ENCODE measurements at places on chromosomes 12 and 14. TPM values are rescaled to one million over a fixed set of nuclear protein-coding genes. Genes with fewer than 3 reads are reported as not detected.

DNA sequence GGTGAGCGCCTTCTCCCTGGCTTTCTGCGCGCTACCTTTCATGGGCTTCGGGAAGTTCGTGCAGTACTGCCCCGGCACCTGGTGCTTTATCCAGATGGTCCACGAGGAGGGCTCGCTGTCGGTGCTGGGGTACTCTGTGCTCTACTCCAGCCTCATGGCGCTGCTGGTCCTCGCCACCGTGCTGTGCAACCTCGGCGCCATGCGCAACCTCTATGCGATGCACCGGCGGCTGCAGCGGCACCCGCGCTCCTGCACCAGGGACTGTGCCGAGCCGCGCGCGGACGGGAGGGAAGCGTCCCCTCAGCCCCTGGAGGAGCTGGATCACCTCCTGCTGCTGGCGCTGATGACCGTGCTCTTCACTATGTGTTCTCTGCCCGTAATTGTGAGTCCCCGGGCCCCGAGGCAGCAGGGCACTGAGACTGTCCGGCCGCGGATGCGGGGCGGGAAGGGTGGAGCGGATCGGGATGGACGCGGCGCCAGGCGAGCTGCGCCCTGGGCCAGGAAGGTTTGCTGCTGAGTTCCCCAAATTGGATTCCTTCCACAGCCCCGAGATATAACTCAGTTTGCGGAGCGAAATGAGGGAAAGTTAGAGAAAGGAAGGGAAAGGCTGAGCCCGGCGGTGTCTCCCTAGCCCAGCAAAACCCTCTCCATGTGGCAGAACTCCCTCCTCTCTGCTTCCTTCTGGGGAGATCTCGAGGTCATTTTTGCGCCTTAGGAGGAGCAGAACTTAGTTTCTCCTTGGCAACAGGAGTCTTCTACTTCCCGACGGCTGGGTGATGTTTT is 972 bp downstream of the PTGDR start:
- DNase-seq, result peak; percentile 15

GRCh38 chr14:103378038-103378854 is 7.0 kb upstream of the MARK3 start:
- DNase-seq, result no peak

DNA sequence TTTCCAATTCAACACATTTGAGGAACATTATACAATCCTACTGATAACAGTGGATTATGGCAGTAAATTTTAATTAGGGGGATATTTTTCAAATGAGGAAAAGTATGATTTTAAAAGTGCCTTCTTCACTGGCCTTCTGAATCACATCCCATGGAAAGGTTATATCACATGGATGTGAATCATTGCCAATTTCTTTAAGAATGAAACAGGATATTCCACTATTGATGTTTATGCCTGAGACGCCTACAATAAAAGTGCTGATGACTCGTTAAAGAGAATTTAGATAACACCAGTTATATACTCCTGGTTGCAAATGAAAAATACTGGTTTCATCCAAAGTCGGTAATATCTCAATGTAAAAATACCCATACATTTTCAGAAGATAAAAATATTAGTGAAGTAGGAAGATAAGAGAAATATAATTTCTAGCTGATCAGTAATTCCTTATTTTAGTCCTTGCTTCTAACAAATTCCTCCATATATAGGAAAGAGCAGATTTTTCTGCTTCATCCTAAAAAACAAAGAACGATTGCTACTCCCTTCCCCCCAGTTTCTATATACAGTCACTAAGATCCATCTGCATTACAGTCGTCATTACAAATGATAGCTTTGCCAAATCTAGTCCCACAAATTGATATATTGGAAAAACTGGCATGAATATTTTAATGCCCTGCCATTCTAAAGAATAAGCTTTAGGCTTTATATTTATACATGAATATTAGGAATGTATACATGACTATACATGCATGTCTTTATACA is 139.5 kb upstream of the SOX5 start:
- DNase-seq, result no peak

The SMIM41 gene
- polyA plus RNA-seq, result not detected

The STAC3 gene
- 476 TPM for polyA plus RNA-seq

DNA sequence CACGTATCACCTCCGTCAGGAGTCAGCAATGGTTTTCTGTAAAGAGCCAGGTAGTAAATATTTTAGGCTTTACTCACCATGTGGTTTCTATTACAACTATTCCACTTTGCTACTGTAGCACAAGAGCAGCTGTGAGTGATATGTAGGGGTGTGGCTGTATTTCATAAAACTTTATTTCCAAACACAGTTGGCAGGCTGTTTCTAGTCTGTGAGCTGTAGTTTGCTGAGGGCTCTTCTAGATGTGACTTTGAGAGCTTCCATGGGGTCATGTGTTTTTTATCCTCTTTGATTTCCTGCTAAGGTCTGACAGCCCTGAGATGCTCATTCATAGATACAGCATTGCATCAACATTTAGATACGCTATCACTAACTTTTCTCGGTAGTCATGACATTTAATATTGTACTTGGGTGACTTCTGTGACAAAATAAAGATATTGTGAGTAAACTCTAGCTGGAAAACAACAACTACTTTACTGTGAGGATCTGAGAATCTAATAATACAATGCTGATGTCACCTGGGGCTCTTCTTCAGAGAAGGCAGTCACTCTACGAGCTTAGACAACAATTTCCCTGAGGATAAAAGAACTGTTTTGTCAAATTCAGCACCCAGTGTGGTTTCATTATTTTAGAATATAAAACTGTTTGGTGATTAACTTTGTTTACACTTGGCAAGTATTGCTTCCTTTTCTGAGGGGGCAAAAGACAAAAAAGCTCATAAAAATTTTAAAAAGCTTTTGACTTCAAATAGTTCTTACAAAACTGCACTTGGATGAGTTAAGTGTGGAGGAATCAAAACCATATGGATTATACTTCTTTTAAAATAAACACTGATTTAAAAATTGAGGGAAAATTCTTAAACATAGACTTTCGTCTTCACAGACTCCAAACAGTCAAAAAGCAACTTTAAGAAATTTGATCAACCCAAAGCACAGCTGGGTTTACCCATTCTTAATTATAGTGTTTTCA is 231.2 kb upstream of the DCN start:
- DNase-seq, result peak; percentile 9

DNA sequence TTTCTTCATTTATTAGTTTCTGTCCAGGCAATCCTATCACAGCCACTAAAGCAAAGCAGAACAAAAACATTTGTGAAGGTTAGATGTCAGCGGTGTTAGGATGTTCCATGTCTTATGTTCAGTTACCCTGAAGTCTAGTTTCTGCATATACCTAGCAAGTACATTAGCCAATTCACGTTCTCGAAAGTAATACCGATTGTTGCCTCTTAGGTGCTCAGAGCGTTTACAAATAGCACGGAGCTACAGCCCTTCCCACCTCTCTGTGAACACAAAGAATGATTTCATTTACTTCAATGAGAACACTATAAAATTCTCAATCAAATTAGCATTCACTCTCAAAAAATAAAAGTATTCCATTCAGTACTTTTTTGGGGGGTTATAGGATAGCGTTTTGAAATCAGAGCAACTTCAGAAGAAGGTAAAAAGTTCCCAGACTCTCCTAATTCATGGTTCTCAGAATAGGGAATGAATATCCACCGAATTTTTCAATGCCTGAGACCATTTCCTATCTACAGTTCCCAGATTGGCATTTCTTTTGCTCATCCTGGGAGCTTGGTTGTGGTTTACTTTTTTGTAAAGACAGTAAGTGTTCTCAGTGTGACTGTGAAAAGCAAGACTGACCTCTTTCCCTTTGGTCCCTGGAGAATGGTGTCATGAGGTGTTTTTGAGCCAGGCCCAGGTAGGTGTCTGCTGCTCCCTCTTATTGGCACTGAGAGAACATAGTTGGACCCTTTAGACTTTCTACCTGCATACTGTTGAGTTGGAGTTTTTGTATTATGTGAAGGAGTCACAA is 488.0 kb upstream of the RGS6 start:
- no peak for DNase-seq

The HOXC9 gene
- 17.4 TPM for polyA plus RNA-seq
